ENCODE measurements at places on chromosomes 3 and 15.

DNA sequence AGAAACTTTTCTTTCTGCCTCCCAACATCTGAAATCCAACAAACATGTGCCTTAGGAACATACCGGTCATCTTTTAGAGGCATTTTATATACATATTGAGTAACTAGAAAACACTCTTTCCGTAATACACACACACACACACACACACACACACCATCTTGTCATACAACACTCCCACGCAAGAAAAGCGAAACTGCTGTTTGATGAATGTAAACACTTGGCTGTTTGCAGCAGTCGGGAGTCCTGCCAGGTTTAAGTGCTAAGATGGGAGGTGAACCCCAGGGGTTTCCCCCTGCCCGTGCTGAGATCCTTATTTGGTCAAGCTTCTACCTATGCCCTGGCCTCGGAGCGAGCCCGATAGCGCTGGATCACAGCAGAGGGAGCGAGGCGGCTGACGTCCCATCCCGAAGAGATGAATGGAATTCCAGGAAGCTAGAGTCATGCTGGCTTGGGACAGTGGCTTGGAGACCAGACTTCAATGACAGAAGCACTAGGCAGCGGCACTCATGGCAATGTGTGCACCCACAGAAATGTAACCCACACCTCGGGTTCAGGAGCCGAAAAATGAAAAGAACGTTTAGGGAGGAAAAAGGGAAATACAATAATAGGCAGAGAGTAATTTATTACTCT lies 1.3 kb upstream of the THBS1 start:
- no peak for DNase-seq

DNA sequence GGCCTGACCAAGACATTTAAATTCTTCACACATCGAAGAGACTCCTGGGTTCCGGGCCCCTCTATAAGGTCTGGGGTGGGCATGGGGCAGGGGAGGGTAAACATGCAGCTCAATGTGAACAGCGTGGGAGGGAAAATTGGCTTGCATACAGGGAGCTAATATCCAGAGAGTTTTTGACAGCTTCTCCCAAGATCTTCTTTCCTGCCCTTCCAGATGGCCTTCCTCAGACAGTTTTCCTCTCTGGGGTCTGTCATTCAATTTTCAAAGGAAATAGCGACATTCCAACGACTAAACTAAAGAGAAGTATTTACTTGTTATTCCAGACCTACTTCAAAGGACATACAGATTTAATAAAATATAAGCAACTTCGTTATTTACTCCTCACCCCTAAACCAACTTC lies 1030.6 kb downstream of the MCTP2 start:
- DNase-seq: no peak

GRCh38 chr3:27642796-27643195 lies 79.3 kb downstream of the EOMES start:
- no peak for DNase-seq

- no peak for DNase-seq
These were observed 154.1 kb downstream of the FGF12 start for GRCh38 chr3:192573240-192573639.

- DNase-seq: no peak
These were observed 27.8 kb downstream of the STAC start for GRCh38 chr3:36408146-36408545.

DNA sequence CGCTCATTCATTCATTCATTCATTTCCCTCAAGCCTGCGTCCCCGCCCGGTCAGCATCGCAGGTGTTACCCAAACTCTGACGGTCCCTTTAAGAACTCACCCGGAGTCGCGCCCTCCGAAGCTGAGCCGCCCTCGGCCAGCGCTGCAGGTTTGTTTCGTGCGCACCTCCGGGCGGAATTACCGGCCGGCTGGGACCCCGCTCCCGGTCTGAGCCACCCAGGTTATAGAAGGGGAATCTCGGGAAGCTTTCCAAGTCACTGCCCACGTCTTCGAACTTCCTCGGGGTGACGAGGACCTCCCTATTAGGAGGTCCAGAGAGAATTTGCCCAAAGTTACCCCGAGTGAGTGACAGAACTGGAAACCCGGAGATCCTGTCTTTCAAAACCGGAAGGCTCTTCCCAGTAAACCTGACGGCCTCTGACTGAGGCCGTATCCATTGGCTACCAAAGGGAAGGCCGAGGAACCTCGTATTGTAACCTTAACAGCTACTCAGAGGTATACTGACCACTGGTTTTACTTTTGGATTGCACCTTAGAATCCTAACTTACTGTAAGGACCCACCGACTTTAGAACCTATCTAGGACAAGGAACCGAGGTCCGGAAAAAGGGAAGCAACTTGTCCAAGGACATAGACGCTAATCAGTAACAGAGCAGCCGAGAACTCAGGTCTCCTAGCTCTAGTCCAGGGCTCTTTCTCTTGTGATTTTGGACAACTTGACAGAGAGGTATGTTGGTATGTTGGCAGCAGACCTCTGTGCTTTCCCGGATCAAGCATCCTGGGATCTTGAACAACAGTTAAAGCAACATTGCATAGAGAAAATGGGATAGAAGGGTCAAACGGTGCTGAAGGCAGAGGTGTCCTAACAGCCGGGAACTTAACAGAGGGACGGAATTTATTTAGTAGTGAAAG lies 788 bp upstream of the DLG1 start:
- no peak for DNase-seq

DNA sequence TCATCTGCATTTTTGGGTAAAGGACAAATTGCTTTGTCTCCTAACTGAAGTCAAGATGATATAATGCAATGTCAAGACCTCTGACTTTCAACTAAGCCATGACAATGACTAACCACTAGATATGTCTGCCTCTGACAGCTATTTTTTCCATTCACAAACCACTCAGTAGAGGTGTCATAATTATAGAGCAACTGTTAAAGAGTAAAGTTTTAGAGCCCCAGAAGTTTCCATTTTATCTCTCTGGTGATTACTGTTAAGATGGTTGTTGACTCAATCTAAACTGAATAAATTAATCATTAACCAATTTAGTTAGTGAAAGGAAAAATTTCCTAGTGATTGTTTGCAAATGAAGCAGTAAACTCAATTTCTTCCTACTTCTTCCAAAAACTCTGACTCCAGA lies 779.9 kb downstream of the GRM7 start:
- no peak for DNase-seq

Data from activated T-cell treated with anti-CD3 and anti-CD28 coated beads for 1 hour (primary cell).